ENCODE measurements at places on chromosomes 5 and 9. TPM values are rescaled to one million over a fixed set of nuclear protein-coding genes. Genes with fewer than 3 reads are reported as not detected.

MEGF10 gene
- total RNA-seq = not detected

- no peak for DNase-seq
Observed at GRCh38 chr9:82275258-82275927, 286.8 kb downstream of the SPATA31D1 start.

DNA sequence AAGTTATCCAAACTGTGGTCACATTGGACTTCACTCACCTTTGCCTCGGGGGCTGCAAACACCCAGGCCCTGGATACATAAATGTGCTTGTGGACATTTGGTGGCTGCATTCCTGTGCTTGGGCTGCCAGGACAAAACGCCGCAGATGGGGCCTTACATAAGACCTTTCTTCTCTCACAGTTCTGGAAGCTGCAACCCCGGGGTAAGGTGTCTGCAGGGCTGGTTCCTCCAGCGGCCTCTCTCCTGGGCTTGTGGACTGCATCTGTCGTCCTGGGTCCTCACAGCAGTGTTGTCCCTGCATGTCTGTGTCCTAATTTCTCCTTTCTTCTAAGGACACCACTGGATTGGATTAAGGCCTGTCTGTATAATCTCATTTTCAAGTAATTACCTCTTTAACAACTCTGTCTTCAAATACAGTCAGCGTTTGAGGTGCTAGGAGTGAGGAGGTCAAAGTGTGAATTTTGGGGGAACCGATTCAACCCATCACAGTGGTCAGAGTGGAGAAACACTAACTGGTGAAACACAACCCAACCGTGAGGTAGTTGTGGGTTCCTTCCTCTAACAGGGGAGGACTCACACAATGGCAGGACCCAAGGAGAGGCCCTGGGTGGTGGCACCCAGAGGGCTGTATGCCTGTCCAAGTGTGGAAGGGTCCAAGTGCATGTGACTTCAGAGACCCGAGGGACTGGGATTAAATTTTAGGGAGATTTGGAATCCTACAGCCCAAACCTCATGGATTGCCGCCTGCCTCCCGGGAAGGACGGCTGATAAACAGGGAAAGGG is 415.6 kb downstream of the IRX2 start:
- no peak for DNase-seq

DNA sequence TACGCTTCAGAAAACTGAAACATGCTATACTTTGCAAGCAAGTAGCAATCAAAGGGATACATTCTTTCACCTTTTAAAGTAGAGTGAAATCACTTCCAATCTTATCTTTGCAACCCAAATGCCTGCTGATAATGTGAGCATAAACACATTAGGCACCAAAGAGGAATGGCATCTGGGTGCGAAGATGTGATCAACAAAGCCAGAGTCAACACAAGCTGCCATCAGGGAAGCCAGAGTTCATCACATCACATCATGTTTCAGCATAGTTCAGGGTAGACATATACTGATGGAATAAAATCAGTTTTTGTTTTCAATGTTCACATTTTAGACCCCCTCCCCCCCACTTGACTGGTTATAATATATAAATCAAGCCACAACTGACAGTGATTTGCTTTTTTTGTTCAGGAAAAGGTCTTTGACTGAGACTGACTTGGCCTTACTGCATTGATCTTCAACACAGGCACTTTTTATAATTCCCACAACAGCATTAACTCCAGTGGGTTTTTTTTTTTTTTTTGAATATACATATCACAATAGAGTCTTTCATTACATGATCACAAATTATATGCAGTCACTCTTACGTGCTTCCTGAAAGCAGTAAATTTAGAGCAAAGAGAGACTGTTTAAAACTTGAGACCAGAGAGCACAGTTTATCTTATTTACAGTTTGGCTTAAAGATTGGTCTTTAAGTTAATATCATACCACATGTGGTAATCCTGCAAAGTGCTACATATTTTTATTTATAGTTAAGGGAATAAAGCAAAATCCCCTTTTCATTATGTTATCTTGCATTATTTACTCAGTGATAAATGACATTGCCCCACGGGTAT is 20.3 kb downstream of the AOPEP start:
- DNase-seq = no peak

- DNase-seq = no peak
Observed at GRCh38 chr9:3929345-3930047, 370.4 kb downstream of the GLIS3 start.

GRCh38 chr5:138659121-138659520 is 83.9 kb upstream of the HSPA9 start:
- no peak for DNase-seq

SLC34A1 gene
- not detected for total RNA-seq

DNA sequence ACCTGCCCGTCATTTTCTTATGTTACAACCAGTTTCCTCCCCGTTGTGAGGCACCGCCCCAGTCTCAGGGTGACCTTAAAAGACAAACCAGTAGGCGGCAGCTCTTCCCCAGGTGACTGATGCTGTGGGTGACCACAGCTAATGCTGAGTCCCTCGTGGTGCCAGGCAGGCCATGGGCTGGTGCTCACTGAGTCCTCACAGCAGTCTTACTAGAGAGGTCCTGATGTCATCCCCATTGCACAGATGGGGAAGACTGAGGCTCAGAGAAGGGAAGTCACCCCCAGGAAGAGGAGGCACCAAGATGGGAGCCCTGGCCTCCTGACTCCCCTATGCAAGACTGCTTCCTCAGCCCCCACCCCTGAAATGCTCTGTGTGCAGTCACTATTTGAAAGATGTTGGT is 978 bp downstream of the CFAP157 start:
- DNase-seq = peak; percentile 34

DNA sequence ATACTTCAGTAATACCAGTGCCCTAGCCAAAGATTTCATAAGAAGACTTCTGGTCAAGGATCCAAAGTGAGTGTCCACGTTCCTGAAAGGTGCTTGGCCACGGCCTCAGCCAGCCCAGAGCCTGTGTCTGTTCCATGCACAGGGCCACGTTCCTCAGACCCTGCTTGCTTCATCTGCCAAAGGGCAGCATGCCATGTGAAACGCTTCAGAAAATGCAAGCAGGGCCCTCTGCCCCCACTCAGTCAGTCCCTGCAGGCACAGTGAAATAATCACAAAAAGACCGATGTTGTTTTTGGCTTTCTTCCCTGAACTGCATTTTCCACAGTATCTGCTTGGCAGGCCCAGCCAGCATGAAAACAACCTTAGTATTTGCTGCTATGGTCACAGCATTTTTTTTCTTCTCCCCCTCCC is 85.5 kb upstream of the CTSL start:
- no peak for DNase-seq

PELO gene
- total RNA-seq = 62.3 TPM

GRCh38 chr5:143431789-143432188 is 28.3 kb upstream of the NR3C1 start:
- DNase-seq = no peak

DNA sequence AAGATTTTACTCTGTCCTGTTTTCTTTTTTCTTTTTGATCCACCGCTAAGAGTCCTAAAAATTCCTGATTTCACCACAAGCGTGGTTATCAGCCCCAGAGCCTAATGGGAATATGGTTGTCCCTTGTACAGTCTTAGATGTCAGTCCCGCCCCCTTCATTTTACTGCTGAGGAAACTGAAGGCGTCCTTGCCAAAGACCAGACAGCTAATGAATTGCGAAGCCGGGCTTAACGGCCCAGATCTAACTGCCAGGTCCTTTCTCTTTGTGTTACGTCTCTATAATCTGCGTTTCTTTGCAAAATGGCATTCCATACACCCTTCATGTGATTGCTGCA is 497 bp downstream of the NSA2 start:
- peak; percentile 25 for DNase-seq

GRCh38 chr5:90802474-90803317 is 244.1 kb downstream of the ADGRV1 start:
- DNase-seq = peak; percentile 21

DNA sequence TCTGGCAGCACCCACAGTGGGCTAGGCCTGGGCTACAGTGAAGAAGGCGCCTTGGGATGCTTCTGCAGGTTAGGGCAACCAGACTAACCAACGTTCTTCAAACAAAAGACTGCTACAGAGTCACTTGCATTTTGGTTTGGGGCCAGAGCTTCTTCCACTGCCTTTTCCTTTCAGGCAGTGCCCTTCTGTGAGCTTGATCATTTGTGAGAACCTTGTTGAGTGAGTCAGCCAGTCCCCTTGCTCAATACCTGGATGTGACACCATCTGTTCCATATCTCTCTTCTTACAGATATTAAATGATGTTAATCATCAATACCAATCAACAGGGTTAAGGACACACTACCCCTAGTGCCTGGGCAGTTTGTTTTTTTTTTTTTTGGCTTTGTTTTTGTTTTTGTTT is 46.5 kb upstream of the VDAC1 start:
- DNase-seq = no peak

DNA sequence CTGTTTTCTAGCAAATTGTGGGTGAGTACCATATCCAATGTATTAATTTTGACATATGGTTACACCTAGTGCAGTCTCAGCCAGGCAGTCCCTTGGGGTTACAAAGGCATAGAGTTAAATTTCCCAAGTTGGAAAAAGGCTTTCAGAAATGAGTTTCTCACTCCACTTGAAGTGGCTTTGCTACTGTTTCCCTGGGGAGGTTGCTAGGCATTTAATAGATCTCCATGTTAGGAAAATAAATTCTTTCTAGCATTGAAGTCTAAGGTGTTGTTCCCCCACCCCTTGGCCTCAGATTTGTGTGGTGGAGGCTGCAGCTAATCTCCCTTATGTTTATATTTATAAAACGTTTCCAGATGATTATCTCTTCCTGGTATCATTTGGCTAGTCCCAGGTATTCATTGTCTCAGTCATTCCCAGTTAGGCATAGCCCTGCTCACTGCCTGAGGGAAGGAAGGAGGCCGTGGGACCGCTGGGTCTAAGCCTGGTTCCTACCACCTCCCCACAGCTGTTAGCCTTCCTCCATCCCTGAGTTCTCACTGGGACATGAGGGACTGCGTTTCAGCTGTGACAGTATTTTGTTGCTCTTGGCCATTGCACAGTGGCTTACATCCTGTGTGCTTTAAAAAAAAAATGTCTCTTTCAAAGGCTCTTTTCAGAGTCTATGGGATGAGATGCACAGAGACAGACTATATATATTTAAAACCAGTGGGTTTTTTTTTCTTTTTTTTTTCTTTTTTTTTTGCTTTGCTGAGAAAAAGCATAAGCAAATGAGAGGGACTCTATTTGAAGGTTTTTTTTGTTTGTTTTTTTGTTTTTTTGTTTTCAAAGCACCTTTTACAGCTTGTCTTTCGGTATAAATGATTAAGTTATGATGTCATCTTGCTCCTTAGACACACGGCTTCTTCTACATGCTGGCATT is 121.5 kb downstream of the MAST4 start:
- no peak for DNase-seq

DNA sequence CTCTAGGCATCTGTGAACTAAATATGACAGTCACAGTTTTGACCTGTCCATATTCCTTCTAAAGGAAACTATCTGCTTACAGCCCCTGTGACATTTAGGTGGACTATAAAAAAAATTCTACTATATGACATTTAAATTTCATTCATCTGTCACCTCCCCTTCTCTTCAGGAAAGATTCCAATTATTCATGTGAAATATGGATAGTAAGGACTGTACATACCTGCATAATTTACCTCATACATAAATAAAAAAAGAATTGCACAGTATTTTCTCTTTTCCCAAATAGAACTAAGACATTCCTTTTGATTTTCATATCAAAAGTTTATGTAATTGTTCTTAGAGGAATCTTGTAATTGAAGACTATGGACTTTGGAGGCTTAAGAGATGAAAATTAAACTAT is 192.3 kb upstream of the GRIN3A start:
- no peak for DNase-seq

DNA sequence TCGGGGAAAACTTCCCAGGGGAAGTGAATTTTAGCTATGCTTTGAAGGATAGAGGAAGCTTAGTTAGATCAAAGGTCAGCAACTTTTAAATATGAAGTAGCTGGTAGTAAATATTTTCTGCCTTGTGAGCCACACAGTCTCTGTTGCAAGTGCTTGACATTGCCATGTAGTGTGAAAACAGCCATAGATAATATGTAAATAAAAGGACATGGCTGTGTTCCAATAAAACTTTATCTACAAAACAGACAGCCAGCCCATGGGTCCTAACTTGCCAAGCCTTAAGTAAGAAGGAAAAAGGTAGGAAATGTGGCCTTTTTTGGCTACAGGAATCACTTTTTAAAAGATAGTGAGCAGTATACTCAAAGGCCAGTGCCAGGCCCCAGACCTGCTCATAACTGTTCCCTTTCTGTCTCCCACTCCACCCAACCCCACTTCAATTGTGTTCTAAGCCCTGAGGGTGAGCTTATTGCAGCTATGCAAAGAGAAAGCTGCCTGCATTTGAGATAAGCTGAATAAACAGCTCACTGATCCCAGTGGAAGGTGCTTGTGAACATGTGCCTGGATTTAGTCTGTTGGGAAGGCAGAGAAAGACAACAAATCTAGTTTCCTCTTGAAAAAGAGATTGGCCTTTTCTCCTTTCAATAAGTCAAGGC is 113.0 kb upstream of the TRIM32 start:
- DNase-seq = peak; percentile 33

- peak; percentile 66 for DNase-seq
Observed at GRCh38 chr5:69083412-69083811, 10.4 kb upstream of the SLC30A5 start.

GRCh38 chr5:53322257-53322656 is 158.2 kb upstream of the FST start:
- DNase-seq = no peak

TAF11L8 gene
- total RNA-seq = not detected

DNA sequence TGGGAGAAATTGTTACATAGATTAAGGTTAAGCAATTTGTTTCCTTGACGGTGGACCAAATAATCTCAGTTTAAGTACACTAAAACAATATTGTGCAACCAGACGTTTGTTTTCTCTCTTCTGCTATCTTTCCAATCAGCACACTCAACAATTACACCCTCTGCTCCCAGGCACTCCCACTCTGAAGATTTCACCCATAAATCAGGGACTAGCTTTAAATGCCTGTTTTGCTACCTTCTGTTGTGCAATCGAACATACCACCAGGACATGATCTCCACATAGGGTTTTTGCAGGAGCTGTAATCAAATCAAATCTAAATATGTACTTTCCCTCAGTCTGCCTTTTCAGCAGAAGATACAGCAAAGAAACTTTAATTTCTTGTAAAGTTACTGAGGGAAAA is 405.8 kb upstream of the TLE4 start:
- no peak for DNase-seq

- DNase-seq = no peak
Observed at GRCh38 chr5:160507221-160507721, 85.6 kb downstream of the PTTG1 start.

- DNase-seq = no peak
Observed at GRCh38 chr5:73382401-73382740, 66.2 kb downstream of the FOXD1 start.

PCDHA9 gene
- total RNA-seq = 1.00 TPM
